ENCODE measurements at places on chromosomes 1 and 21.

DNA sequence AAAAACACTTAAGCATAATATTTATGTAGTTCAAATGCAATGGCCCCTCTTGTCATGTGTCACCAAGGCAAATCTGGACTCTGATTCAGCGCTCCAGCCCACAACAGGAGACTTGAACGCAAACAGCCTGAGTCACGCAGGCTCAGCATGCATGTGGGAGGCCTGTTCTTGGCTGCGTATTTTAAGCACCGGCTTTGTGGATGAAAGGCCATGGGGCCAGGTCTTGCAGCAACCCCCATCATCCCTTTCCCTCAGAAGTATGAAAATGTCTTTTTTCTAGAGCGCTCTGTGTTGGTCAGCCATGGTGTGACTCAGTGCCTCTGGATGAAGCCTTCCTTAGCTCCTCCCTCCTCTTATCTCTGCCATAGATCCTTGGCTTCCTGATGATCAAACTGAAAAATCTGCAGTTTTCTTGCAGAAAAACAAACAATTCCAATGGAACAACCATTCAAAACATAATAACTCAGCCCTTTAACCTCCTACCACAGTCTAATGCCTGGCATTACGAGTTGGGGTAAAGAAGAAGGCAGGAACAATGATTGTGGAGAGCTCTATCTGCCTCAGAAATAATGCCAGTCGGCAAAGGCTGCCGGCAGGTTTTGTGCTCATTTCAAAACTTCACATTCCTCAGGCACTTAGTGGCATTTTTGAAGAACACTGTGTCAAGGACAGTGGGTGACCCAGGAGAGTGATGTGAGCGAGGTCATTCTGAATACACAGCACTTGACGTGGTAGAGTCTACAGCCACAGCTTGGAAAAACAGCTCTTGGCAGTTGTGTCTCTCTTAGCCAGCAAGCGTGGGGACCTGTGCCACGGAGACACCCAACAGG lies 167.5 kb downstream of the CLIC6 start:
- no peak for DNase-seq

DNA sequence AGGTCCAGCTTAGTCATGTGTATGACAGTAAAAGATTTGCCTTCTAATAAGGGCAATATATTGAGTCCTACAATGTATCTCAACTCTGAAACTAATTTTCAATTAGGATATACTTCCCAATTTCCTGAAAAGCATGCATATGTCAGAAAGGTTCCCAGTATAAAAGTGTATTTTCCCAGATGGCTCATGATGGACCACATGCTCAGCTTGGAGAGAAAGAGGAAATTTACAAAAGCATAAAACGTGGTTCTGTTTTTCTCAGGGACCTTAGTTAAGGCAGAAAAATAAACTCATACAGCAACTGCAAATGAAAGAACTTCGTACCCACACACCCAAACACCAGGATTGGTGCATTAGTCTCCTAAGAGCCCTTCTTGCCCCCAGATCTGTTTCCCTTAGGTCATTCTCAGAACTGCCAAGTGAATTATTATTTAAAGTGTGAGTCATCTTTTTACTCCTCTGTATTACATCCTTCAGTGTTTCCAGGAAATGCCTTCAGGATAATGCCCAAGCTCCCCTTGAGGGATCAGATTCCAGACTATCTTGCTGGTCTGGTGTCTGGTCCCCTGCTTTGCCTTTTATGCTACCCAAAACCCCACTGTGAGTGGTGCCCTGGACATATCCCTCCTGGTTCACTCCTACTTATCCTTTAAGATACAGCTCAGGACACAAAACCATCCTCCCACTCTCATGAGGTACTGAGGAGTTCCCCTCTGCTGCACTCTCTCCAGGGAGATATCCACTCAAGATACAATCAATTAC lies 57.4 kb downstream of the SSX2IP start:
- no peak for DNase-seq

GRCh38 chr1:101055623-101056022 lies 30.0 kb upstream of the DPH5 start:
- DNase-seq = no peak

- DNase-seq = no peak
Measured at GRCh38 chr1:22108339-22109105, 34.4 kb downstream of the WNT4 start.

DNA sequence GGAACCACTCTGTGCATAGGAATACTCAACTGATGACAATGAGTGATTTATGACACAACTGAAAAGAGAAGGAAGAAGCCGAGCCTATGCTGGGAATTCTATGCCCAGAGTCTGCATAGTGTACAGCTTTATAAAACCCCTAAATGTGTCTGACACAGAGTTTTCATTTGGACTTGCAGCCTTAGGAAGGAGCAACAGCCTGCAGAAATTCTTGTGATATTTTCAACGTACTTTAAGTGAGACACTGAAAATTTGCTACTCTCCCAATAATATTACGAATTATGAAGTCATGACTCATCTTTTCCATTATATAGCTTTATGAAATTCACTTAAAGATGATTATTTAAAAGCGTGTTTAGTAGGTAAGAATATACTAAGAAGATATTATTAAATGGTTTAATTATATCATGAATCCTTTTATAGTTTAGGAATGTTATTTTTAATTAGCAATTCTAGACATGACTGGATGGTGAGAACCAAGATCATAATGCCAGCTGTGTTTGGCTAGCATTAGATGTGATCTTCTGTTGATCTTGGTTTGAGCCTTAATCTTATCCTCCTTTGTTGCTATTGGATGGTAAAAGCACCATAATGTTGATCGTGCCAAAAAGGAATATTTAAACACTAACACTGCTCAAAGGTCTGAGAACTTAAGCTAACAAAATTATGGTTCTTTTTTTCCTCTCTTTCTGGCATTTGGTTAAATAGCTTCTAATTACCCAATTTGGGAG lies 785.1 kb upstream of the ADGRL4 start:
- DNase-seq = no peak

DNA sequence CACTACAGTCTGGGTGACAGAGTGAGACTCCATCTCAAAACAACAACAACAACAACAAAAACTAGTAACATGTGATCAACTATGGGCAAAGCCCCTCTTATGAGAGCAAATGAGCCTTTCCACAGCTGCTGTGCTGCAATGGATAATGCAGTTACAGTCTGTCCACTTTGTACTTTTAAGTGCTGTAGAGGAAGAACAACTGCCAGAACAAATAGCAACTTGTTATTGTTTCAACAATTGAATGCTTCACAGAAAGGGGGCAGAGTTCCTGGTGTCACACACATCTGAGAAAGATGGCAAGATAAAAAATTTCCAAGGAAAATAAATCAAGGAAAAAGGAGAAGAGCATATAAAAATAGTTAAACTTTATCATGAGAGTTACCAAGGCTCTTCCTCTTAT lies 243.6 kb upstream of the DMRTA2 start:
- no peak for DNase-seq

All from iPS DF 6.9 (cell line).